ENCODE measurements at places on chromosomes 4 and X. TPM values are rescaled to one million over a fixed set of nuclear protein-coding genes. Genes with fewer than 3 reads are reported as not detected.

PPBP gene
- not detected for total RNA-seq

CCKAR gene
- total RNA-seq: not detected

DNA sequence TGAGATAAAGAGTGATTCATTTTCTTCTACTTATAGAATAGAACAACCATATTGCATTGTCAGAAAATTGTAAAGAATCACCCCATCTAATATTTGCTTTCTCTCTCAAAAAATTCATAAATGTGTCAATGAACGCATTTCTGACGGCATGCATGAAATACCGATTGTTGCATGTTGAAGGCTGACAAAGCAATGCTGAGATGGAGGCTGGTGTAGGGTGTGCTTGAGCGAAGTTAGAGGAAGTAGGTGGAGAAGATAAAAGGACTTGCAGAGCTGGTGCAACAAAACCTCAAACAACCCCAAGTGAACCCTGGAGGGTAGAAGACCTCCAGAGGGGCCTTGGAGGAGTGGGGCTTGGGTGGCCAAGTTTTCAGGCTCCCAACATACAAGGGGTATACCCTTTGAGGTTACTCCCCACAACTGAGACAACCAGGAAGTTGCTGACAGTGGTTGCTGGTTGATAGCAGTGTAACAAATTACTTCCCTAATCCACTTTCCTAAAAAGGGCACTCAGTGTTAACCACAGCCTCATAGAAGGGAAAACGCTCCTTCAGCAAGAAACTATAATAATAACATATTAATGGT lies 452.7 kb downstream of the NLGN4X start:
- H3K4me3 ChIP-seq: no peak overlapping the region
- no peaks in the 10 kb centered on the region for H3K36me3 ChIP-seq
- no peak overlapping the region for H3K27ac ChIP-seq

GRCh38 chr4:180057299-180057721 lies 2185.9 kb upstream of the TENM3 start:
- H3K27ac ChIP-seq: no peak overlapping the region
- H3K4me3 ChIP-seq: peak overlapping the region; percentile 73
- H3K4me1 ChIP-seq: peaks cover 23% of the 10 kb centered on the region
- no peak for DNase-seq
- H3K36me3 ChIP-seq: no peaks in the 10 kb centered on the region
- H3K27me3 ChIP-seq: peaks cover 68% of the 10 kb centered on the region

DNA sequence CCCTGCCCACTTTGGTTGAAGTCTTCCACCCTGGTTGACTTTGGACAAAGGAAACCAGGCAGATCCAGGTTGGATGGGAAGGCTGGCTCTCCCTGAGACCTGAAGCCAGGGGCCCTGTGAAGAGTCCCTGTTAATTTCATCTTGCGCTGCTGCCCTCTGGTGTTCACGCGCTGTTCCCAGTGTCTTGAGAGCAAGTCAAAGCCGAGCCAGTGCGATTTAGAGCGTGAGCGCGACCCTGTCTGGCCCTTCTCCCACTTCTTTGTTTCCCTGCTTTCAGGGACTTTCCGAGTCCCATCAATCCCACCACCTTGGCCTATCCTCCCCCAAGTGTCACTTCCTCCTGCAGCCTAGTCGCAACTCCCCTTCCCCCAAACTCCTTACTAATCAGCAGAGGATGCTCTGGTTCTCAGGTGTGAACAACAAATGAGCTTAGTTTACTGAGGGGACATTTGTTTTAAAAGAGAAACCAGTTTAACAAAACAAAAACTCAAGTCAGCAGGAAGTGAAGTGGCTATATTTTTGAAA lies 25.8 kb upstream of the CHRNA9 start:
- peak; percentile 93 for DNase-seq
- H3K4me1 ChIP-seq: peaks cover 3% of the 10 kb centered on the region
- peak overlapping the region; percentile 42 for H3K4me3 ChIP-seq

GRCh38 chr4:110616238-110617074 lies 6.4 kb downstream of the PITX2 start:
- peaks cover 3% of the 10 kb centered on the region for H3K36me3 ChIP-seq
- DNase-seq: no peak
- no peak overlapping the region for H3K4me3 ChIP-seq
- H3K27ac ChIP-seq: no peak overlapping the region

DOK7 gene
- not detected for total RNA-seq

DNA sequence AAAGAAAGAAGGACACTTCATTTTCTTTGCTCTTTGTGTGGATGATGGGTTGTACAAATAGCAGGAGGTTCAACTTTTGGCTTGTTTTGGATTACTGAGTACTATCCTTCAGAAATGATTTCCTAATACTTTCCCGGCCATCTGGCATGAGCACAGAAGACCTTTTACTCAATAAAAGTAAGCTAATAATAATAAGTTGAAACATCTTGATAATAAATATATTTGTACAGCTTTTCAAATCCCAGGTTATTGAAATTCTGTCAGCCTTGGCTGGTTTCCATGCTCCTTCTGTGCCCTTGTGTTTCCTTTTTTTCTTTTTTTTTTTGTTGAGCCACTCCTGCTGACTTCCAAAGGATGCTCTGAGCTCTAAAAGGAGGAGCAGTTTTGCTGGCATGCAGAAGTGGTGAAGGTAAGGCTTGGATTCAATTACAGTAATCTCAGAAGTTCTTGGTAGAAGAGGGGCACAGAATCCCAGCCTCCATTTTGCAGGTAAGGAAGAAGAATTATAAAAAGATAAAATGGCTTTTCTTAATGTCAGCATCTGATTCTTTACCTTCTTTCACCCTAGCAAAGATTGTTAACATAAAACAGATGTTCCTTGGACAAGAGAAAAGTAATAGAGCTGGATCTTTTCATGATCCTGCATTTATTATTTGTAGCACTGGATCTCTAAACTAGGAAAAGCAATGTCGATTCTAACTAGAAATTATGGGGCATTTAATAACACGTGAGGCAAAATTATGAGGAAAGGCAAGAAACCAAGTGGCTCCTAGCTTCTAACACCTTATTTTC lies 31.9 kb downstream of the REPS2 start:
- H3K4me3 ChIP-seq: no peak overlapping the region
- H3K27me3 ChIP-seq: peaks cover 7% of the 10 kb centered on the region
- DNase-seq: no peak
- no peak overlapping the region for H3K27ac ChIP-seq
- no peaks in the 10 kb centered on the region for H3K4me1 ChIP-seq
